ENCODE measurements at places on chromosomes 1 and 21. TPM values are rescaled to one million over a fixed set of nuclear protein-coding genes. Genes with fewer than 3 reads are reported as not detected.

DNA sequence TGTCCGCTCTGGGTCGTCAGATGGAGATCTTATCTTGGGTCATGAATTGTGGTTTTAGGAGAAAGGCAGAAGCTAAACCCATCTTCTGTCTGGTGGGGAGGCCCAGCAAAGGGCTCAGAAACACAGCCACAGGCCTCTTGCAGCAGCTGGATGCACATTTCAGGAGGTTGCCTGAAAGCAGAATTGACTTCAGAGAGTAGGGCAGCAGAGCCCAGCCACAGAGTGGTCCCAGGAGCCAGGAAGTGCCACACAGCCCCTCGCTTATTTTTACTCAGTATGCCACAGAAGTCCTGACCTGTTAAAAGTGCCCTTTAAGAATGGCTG, 8.3 kb upstream of the RIPK4 start:
- no peaks in the 10 kb centered on the region for H3K36me3 ChIP-seq

DNA sequence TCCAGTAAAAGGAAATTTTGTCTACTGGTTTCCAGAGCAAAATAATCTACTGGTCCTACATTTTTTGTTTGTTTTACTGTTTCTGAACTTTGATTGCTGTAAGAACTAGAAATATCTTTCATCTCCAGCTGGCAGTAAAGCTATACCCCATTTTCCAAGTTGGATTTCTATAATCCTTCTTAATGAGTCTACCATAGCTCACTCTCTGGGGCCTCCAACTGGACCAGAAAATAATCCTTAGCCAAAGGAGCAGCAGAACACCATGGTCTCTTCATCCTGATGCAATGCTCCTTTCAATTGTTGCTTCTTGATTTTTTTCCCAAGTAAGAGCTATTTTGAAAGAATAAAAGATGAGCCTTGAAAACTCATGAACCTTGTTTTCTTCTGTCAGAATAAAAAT, 110.0 kb upstream of the COL11A1 start:
- no peaks in the 10 kb centered on the region for H3K27me3 ChIP-seq
- no peak overlapping the region for H3K27ac ChIP-seq
- H3K36me3 ChIP-seq = no peaks in the 10 kb centered on the region
- H3K4me1 ChIP-seq = no peaks in the 10 kb centered on the region
- DNase-seq = no peak
- H3K4me3 ChIP-seq = no peak overlapping the region

GRCh38 chr1:213094446-213094845, 43.4 kb downstream of the RPS6KC1 start:
- peaks cover 33% of the 10 kb centered on the region for H3K36me3 ChIP-seq
- no peaks in the 10 kb centered on the region for H3K27me3 ChIP-seq
- H3K27ac ChIP-seq = no peak overlapping the region
- H3K4me1 ChIP-seq = peaks cover 10% of the 10 kb centered on the region

TNFRSF14 gene
- 106 TPM for total RNA-seq

DNA sequence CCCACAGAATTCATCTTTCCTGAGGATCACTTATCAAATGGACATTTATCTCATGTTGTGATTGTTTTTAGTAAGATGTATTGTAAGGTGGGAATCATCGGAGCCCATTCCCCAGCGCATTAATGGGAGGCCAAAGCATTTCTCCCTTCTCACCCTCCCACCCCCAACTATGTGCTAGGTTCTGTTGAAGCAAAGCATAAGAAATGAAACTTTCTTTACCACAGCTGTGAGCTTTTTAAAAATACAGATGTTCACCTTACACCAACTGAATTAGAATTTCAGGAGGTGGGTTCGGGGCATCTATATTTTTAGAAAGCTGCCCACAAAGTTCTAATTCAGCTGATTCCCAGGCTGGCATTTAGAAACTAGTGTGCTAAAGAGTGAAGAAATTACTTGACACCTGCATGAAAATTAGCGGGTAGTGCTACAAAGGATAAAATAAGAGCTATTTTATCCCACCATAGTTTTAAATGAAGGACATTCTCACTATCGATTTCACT, 26.3 kb downstream of the UAP1 start:
- no peaks in the 10 kb centered on the region for H3K4me1 ChIP-seq
- H3K27me3 ChIP-seq = no peaks in the 10 kb centered on the region
- H3K4me3 ChIP-seq = no peak overlapping the region

SPTA1 gene
- not detected for total RNA-seq

MAP1LC3C gene
- total RNA-seq = not detected

LYPLAL1 gene
- 16.7 TPM for total RNA-seq

DNA sequence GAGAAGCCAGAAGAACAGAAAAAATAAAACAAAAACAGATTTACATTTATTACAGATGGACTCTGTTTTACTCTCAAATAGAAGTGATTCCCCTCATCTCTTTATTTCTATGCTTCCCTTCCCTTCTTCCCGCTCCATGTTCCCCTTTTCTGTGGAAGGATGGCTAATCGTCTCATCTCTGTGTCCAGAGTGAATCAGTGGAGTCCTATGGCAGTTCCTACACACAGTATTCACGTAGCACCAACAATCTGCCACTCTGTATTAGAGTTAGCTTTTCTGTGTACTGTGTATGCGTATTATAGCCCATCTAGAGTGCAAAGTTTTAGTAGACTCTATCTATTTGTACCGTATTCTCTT, 6.8 kb upstream of the ERO1B start:
- no peaks in the 10 kb centered on the region for H3K36me3 ChIP-seq
- H3K27me3 ChIP-seq = peaks cover 11% of the 10 kb centered on the region
- no peak overlapping the region for H3K27ac ChIP-seq
- H3K4me3 ChIP-seq = no peak overlapping the region
- H3K4me1 ChIP-seq = peaks cover 17% of the 10 kb centered on the region

GRCh38 chr1:88741413-88741812, 57.3 kb downstream of the PKN2 start:
- H3K4me1 ChIP-seq = peaks cover 10% of the 10 kb centered on the region
- H3K27ac ChIP-seq = no peak overlapping the region
- DNase-seq = no peak

DNA sequence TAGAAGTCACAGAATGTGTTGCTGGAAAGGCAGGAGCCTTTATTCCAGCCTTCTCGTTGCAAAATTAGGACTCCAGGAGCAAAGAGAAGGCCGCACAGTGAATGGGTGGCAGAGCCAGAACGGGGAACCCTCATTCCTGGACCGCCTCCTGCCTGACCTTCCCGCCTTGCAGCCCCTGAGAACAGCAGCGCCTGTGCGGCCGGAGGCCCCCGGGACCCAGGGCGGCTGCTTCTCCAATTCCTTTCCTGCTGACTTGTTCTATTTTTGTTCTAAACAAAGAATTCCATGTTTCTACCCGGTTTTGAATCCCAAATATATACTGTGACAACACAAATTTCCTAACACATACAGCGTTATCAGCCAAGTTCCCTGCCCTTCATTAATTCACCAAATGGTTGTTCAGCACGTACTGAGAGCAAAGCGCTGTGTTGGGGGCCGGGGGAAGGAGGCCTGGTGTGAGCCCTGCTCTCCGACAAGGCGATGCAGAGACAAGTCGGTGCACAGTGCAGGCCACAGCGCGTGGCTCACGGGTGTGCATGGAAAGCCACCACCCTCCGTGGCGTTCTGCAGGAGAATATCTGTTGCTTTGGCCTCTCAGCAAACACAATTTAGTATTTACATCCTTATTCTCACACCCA, 31.9 kb upstream of the COL6A2 start:
- H3K36me3 ChIP-seq = no peaks in the 10 kb centered on the region
- H3K27me3 ChIP-seq = peaks cover 18% of the 10 kb centered on the region
- no peak overlapping the region for H3K27ac ChIP-seq
- H3K4me1 ChIP-seq = peaks cover 2% of the 10 kb centered on the region
- peak; percentile 18 for DNase-seq

DNA sequence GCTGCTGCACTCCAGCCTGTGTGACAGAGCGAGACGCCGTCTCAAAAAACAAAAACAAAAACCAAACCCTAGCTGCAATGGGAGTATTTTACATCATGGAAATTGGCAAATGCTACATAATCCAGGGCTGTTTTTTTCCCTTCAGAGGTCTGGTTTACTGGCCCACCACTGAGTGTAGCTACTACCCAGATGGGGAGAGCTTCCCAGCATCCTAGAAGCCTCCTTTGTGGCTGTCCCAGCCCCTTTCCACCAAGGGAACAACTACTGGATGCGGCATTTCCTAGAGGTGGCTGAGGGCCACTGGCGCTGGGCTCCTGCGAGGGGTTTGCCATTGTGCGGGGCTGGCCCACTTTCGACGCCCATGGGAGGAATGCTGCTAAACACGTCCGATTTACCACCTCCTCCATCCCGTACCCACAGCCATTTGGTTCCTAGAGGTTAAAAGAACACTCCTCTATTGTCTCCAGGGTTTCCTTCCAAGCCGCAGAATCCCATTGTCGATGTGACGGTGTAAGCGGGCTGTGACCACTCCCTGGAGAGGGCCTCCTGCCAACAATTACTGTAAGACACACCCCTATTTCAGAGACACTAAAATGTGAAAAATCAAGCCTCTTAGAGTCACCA, 55.4 kb downstream of the RUNX3 start:
- no peak overlapping the region for H3K4me3 ChIP-seq
- no peaks in the 10 kb centered on the region for H3K36me3 ChIP-seq
- H3K27ac ChIP-seq = no peak overlapping the region
- peaks cover 36% of the 10 kb centered on the region for H3K27me3 ChIP-seq
- peaks cover 7% of the 10 kb centered on the region for H3K4me1 ChIP-seq

KAZN gene
- total RNA-seq = 0.12 TPM

DNA sequence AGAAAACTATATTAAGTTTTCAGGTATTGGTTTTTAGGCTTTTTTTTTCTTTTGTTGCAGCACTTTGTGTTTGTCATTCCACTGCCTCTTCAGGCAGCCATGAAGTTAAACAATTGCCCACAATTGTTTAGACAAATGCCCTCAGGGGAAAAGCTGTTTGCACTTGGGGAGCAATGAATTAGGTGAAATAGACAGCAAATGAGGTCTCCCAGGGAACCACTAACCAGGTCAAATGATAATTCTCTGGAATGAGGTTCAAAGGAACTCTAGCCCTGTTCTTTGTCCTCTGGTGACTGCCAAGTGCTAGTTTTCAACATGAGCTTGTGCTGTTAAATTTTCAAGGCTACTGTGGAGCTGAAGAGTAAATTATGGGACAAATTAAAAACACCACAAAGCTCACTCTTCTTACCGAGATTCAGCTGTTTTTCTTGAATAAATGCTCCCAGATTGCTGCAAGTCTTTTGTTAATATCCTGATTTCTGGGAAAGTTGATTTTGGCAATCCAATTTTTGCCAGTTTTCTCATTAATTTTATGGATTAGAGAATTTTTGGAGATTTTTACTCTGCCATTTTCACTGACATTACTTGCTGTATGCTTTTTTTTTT, 15.1 kb upstream of the MAB21L3 start:
- no peaks in the 10 kb centered on the region for H3K4me1 ChIP-seq
- no peaks in the 10 kb centered on the region for H3K36me3 ChIP-seq
- peaks cover 12% of the 10 kb centered on the region for H3K27me3 ChIP-seq

GRCh38 chr1:171611306-171611705, 10.7 kb upstream of the MYOCOS start:
- no peaks in the 10 kb centered on the region for H3K27me3 ChIP-seq
- no peak overlapping the region for H3K4me3 ChIP-seq
- H3K4me1 ChIP-seq = no peaks in the 10 kb centered on the region
- H3K27ac ChIP-seq = no peak overlapping the region
- no peaks in the 10 kb centered on the region for H3K36me3 ChIP-seq
- no peak for DNase-seq

LRRC53 gene
- total RNA-seq = not detected

DNA sequence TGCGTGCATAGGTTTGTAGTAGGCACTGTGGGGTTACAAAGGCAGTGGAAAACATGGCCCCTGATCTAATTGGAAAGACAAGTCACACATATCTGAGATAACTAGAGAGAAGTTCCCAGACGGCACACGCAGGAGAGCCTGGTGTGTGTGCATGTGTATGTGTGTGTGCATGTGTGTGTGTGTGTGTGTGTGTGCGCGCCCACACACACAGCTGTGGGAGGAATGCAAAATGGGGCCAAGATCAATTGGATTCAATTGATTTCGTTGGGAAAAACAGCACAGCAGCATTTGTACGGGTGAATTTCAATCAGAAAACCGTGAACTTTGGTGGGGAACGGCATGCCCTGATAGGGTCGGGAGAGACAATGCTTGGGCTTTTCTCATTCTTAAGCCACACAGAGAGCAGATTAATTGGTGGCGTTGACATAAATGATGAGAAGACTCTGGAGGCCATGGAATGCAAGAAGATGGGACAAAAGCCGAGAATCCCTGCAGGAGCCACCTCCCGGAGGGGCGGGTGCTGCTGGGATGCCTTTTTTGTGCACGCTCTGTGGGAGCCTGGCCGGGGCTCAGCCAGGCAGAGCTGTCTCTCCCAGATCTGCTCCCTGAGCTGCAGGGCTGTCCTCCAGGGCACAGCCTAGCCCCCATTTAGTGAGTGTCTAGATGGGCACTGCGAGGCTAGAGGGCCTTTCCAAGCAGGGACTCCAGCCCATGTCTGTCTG, 322.0 kb downstream of the CAMTA1 start:
- H3K4me1 ChIP-seq = no peaks in the 10 kb centered on the region
- no peak for DNase-seq
- H3K27me3 ChIP-seq = no peaks in the 10 kb centered on the region
- no peak overlapping the region for H3K27ac ChIP-seq
- no peak overlapping the region for H3K4me3 ChIP-seq

DNA sequence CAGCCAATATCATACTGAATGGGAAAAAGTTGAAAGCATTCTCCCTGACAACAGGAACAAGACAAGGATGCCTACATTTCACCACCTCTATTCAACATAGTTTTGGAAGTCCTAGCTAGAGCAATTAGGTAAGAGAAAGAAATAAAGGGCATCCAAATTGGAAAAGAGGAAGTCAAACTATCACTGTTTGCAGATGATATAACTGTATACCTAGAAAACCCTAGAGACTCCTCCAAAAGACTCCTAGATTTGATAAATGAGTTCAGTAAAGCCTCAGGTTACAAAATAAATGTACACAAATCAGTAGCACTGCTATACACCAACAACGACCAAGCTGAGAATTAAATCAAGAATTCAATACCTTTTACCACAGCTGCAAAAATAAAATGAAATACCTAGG, 171.3 kb upstream of the HP1BP3 start:
- H3K4me1 ChIP-seq = peaks cover 8% of the 10 kb centered on the region
- H3K27me3 ChIP-seq = no peaks in the 10 kb centered on the region
- DNase-seq = no peak
- H3K4me3 ChIP-seq = no peak overlapping the region

- no peak overlapping the region for H3K27ac ChIP-seq
- DNase-seq = no peak
- H3K4me1 ChIP-seq = no peaks in the 10 kb centered on the region
Measured at GRCh38 chr1:218433744-218434143, 88.6 kb downstream of the TGFB2 start.

DNA sequence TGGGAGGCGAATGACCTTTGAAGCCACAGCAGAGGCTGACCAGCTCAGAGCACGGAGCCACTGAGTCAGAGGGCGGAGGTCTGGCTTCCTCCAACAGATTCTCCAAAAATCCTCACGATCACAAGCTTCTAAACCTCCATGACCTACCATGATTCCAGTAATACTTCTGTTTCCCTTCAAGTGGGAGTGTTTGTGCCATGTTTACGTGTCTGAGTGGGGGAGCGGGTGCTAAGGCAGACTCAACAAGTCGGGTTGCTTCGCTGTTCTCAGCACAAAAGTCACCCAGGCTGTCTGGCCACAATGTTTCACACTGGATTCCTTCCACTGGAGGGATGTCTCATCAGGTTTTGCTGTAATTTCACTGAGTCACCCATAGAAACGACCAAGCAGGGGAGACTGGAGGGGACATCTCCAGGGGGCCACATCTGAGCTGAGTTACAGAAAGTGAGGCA, 86.2 kb downstream of the SLC66A1 start:
- H3K4me1 ChIP-seq = peaks cover 20% of the 10 kb centered on the region
- no peak overlapping the region for H3K27ac ChIP-seq
- H3K36me3 ChIP-seq = peaks cover 19% of the 10 kb centered on the region
- no peak overlapping the region for H3K4me3 ChIP-seq
- H3K27me3 ChIP-seq = no peaks in the 10 kb centered on the region
- no peak for DNase-seq

Measured in activated CD8-positive, alpha-beta memory T cell treated with anti-CD3 and anti-CD28 coated beads, Interleukin-2, amount 10 ng/mL, durations not matched to agents 7 days and 5 days (primary cell).